ENCODE measurements at places on chromosomes 1 and 21. TPM values are rescaled to one million over a fixed set of nuclear protein-coding genes. Genes with fewer than 3 reads are reported as not detected.

- no peak for DNase-seq
- no peak overlapping the region for H3K4me3 ChIP-seq
- no peak overlapping the region for H3K27ac ChIP-seq
Measured at GRCh38 chr21:29164323-29164942, 34.0 kb downstream of the MAP3K7CL start.

DNA sequence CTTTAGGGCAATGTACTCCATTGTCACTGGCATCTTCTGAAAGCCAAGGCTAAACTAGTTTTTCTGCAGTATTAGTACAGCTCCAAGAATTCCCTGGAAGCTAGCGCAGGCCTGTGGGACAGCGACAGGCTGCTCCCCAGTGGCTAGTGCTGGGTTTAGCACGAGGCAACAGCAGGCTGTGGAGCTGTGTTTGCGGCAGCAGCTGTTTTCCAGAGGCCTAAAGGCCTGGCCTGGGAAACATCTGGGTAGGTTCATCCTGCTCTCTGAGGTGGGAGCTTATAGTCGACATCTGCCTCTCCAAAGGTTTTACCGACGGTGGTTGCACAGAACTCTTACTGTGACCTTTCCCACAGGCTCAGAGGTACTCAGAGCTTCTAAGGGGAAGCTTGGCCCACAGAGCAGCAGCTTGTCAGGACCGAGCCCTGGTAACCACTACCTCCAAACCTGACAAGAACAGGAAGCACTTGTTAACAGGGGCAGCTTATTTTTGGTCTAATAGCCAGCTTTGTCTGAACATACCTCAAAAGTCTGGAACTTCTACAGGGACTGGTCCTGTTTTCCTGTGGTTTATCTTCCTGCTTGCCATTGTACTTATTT lies 17.2 kb downstream of the CC2D1B start:
- no peaks in the 10 kb centered on the region for H3K4me1 ChIP-seq
- no peak overlapping the region for H3K4me3 ChIP-seq
- H3K36me3 ChIP-seq: peaks cover 12% of the 10 kb centered on the region
- H3K27ac ChIP-seq: no peak overlapping the region
- no peaks in the 10 kb centered on the region for H3K27me3 ChIP-seq
- no peak for DNase-seq

- no peak for DNase-seq
- H3K27me3 ChIP-seq: no peaks in the 10 kb centered on the region
- H3K36me3 ChIP-seq: no peaks in the 10 kb centered on the region
Measured at GRCh38 chr1:62900566-62900965, 116.6 kb downstream of the ATG4C start.

GRCh38 chr1:6207921-6208320 lies 2.0 kb downstream of the RNF207 start:
- peaks cover 2% of the 10 kb centered on the region for H3K27me3 ChIP-seq
- no peak for DNase-seq
- H3K36me3 ChIP-seq: peaks cover 19% of the 10 kb centered on the region
- peaks cover 14% of the 10 kb centered on the region for H3K4me1 ChIP-seq
- peak overlapping the region; percentile 84 for H3K4me3 ChIP-seq

GRCh38 chr1:119435052-119435451 lies 20.1 kb downstream of the HSD3B2 start:
- no peaks in the 10 kb centered on the region for H3K4me1 ChIP-seq
- no peak overlapping the region for H3K27ac ChIP-seq
- no peaks in the 10 kb centered on the region for H3K36me3 ChIP-seq
- H3K27me3 ChIP-seq: peaks cover 10% of the 10 kb centered on the region

GRCh38 chr1:225627304-225627947 lies 25.5 kb downstream of the ENAH start:
- DNase-seq: no peak
- no peaks in the 10 kb centered on the region for H3K36me3 ChIP-seq
- H3K4me1 ChIP-seq: no peaks in the 10 kb centered on the region

GRCh38 chr1:160340146-160340545 lies 2.9 kb downstream of the COPA start:
- H3K4me3 ChIP-seq: no peak overlapping the region
- no peak for DNase-seq
- peaks cover 49% of the 10 kb centered on the region for H3K36me3 ChIP-seq

DNA sequence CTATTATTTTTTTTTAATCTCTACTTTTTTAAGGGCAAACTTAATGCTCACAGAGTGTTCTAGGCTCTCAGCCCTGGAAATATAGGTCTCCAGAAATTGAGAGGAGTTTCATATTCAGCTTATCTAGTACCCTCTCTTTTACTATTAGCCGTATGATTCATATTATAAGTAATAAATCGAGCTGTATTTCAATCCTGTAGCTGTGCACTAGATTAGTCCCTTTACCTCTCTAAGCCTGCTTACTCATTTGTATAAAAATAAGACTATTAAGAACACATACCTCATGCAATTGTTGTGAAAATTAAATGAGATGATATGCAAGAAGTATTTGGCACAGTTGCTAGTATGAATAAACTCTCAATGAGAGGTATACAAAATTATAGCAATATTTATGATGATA lies 128.2 kb upstream of the HOOK1 start:
- no peaks in the 10 kb centered on the region for H3K36me3 ChIP-seq
- peaks cover 4% of the 10 kb centered on the region for H3K27me3 ChIP-seq
- no peaks in the 10 kb centered on the region for H3K4me1 ChIP-seq
- H3K4me3 ChIP-seq: no peak overlapping the region

- H3K27me3 ChIP-seq: no peaks in the 10 kb centered on the region
- DNase-seq: no peak
- H3K36me3 ChIP-seq: no peaks in the 10 kb centered on the region
- no peak overlapping the region for H3K4me3 ChIP-seq
- H3K27ac ChIP-seq: no peak overlapping the region
- no peaks in the 10 kb centered on the region for H3K4me1 ChIP-seq
Measured at GRCh38 chr1:65613884-65614283, 178.8 kb upstream of the PDE4B start.

The GREM2 gene
- total RNA-seq: 0.05 TPM

The ZYG11A gene
- total RNA-seq: 0.26 TPM

The C1QC gene
- total RNA-seq: not detected

The CNIH4 gene
- total RNA-seq: 82.3 TPM

The TRIM45 gene
- total RNA-seq: 1.1 TPM

The INKA2 gene
- total RNA-seq: 1.3 TPM

The ANXA9 gene
- total RNA-seq: not detected

The PDZK1 gene
- total RNA-seq: not detected

The SLC5A9 gene
- total RNA-seq: not detected

Data from activated T-helper 1 cell treated with anti-CD3 and anti-CD28 coated beads, Interleukin-12 subunit alpha, Interleukin-12 subunit beta, Interleukin-2, Interleukin-4 antibody, amounts not matched to agents 30 ng/mL and 10 ng/mL and 1 ng/mL, durations not matched to agents 14 hours and 24 hours and 36 hours (primary cell).